AG10803 (cell line): ENCODE measurements at places on chromosomes 7 and 10.

GRCh38 chr10:12332572-12333379, 16.6 kb upstream of the CAMK1D start:
- no peak for DNase-seq

DNA sequence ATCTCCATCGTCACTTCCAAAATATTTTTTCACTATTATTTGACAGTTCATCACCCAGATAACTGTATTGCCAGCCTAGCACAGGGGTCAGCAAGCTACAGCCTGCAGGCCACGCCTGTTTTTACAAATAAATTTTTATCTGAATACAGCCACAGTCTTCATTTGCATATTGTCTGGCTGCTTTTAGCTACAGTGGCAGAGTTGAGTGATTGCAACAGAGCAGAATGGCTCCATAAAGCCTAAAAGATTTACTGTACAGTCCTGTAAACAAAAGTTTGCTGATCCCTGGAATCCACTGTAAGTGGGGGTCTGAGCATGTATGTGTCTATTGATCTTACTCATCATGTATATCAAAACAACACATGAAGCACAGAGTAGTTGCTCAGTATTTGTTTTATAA, 45.9 kb upstream of the GNAI1 start:
- DNase-seq, result peak; percentile 11

- DNase-seq, result peak; percentile 68
These were observed 95.1 kb upstream of the DIP2C start for GRCh38 chr10:784403-785088.

- DNase-seq, result peak; percentile 65
These were observed 29.8 kb downstream of the MTURN start for GRCh38 chr7:30164567-30164966.

GRCh38 chr7:45884136-45884535, 4.2 kb upstream of the IGFBP1 start:
- DNase-seq, result no peak

GRCh38 chr10:103451091-103451813, 918 bp downstream of the CALHM2 start:
- DNase-seq, result peak; percentile 65

GRCh38 chr10:30125496-30125895, 66.1 kb upstream of the JCAD start:
- DNase-seq, result peak; percentile 44

DNA sequence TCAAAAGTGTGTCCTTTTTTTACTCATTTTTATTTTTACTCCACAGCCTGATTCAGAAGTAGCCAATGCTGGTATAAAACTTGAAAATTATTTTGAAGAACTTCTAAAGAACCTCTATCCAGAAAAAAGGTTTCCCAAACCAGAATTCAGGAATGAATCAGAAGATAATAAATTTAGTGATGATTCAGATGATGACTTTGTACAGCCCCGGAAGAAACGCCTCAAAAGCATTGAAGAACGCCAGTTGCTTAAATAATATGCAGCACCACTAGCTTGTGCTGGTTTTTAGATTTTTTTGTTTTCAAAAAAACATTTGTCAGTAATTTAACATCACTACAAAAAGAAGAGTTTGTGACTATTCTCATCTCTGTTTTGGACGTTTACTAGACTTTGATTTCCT, 116.5 kb downstream of the SVOPL start:
- DNase-seq, result peak; percentile 3

DNA sequence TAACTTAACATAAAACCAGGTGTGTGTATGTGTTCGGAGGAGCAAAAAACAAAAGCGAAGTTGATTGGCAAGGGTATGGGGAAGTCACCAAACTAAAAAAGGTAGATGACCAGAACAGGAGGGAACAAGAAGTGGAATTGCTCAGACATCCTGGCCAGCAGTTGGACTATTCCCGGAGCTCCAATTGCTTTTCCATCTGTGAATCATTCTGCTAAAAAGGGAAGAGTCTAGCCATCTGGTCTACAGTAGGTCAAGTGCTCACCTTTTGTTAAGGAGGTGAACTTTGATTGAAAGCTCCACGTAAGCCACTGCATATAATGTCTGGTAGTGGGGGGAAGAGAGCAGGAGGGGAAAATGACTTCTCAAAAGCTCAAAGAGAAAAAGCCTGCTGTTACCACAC, 50.0 kb upstream of the BET1 start:
- DNase-seq, result no peak

DNA sequence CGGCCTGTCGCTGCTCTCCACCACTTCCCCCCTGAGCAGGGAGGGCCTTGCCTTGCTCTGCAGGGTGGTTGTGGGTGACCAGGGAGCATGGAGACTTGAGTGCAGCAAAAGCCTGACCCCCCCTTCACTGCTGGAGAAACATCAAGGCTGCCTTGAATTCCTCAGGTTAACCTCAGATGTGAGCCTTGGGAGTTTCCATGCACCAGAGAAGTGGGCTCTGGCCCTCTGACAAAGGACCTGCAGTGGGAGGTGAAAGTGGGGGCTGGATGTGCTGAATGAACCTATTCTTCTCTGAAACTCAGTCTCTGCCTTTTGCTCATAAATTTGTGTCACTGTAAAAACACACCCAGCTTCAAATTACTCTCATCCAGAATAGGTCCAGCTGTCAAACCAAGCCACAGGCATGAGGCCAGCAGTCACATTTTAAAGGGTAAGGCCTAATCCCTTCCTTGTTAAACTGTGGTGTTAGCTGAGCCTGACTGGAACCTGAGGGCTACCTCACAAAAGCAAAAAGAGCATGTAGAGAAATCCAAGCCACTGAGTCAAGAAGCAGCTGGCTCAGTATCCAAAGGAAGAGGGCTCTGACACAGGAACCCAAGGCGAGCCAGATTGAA, 356.8 kb downstream of the CCSER2 start:
- no peak for DNase-seq

DNA sequence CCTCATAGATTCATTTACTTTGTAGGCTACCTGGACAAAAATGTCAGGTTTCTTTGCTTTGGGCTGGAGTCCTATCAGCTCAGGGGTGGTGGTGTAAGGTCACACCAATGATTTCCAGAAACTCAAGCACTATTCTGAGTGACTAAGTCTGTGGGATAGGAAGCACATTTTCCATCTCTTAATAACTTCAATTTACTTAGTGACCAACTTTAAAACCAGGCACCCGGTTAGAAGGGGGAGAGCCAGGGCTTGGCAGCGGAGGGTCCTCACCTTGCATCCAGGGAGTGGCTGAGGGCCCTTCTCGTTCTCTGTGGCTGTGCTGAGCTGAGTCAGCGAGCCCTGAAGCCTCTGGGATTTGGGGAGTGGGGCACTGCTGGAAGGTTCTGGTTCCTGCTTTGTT, 6.7 kb downstream of the CHST3 start:
- DNase-seq, result no peak

GRCh38 chr7:88686468-88687229, 72.9 kb upstream of the ZNF804B start:
- DNase-seq, result no peak

GRCh38 chr7:84195295-84196060, 889 bp upstream of the SEMA3A start:
- DNase-seq, result no peak

DNA sequence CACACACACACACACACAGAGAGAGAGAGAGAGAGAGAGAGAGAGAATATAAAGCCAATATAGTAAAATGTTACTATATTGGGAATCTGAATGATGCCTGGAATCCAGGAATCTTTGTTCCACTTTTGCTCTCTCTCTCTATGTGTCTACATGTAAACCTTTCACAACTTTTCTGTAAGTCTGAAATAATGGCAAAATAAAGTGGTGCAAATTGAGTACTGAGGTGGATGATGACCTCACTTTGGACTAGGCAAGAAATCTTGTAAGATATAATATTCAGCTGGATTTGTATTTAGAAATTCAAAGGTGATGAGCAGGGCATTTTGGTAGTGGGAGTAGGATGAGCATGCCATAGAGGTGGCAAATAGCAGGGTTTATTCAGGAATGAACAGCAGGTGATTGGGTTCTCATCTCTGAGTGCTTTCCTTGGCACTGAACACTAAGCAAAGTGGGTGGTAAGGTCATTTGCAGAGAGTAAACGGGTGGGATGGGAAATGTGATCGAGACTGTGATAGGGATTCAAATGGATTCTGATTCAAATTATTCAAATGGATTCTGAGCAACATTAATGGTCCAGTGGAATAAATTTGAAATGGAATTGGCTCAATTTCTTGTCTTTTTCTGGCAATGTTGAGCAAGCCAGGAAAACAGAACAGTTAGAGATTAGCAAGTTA, 9.7 kb upstream of the ANLN start:
- no peak for DNase-seq

- no peak for DNase-seq
These were observed 21.8 kb downstream of the KCP start for GRCh38 chr7:128888756-128889095.

DNA sequence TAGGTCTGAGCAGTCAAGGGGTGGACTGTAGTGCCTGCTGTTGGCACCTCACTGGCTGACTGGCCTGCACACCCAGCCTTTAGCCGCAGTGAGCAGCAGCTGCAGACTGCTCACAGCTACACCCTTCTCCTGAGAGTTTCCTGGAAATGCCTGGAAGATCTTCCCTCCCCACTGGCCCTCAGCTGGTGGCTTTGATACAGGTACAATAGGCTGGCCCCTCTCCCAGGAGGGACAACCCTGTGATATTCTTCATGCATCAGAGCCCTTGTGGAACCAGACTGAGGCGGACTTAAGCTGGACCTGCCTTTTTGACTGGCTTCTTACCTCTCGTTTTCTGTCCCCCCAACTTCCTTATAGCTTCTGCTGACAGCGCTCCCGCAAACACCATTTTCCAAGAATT, 6.4 kb downstream of the GCK start:
- no peak for DNase-seq

DNA sequence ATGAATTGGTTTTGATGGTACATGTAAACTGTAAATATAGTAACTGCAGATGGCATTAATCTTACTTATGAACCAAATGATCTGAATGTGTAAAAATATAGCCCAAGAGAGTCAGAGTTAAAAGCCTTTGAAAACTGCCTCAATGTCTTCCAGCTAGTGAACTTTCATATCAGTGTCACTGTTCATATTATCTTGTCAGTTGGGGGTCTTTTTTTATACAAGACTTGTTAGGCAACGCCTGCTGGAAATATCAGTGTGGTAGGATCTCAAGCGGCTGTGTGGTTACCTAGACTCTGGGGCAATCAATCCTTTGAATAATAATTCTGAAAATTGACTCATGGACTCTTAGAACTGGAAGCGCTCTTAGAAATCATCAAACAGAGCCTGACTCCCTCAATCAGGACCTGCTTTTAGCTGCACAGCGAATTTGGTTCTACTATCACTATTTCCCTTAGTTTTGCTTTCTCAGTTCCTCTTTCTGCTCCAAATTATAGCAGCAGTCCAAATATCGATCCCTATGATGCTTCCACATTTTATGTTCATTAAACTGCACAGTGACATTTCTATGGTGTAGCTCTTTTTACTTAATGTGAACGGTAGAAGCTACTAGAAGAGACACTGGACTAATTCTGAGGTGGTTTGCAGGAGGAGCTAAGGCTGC, 100.1 kb upstream of the COL1A2 start:
- peak; percentile 24 for DNase-seq

DNA sequence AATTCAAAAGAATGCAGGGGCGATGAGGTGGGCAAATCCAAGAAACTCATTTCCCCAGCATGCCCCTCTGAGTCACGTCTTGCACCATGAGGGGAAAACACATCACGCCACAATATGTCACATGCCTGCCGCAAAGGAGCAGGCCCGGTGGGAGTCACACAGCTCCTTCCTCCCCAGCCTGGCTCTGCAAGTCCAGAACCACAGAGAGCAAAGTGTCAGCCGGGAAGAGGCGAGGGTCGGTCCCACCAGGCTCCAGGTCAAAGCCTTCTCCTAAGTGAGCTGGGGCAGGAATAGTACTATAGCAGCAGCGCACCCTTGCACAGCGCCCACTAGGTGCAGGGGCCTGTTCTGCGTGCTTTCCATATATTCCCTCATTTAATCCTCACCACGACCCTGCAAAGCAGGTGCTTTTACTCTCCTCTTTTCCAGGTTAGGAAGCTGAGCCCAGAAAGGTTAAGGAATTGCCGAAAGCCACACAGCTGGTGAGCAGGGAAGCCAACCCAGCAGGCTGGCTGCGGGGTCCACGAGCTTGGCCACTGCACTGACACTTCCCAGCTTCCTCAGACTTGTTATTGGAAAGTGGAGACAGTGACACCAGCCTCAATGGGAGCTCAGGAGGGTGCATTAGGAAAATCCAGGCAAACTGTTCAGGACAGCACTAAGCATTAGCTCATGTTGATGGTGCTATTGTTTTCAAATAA, 94.0 kb upstream of the ZMIZ1 start:
- DNase-seq, result peak; percentile 90

- DNase-seq, result no peak
These were observed 1.3 kb downstream of the MOSPD3 start for GRCh38 chr7:100613412-100614175.

GRCh38 chr10:88126699-88127098, 263.3 kb downstream of the PTEN start:
- DNase-seq, result no peak

GRCh38 chr10:110239892-110240291, 32.5 kb downstream of the MXI1 start:
- DNase-seq, result no peak

- no peak for DNase-seq
These were observed 118.2 kb upstream of the C7orf33 start for GRCh38 chr7:148472406-148472805.

GRCh38 chr10:132891368-132891767, 51.0 kb downstream of the CFAP46 start:
- DNase-seq, result no peak

DNA sequence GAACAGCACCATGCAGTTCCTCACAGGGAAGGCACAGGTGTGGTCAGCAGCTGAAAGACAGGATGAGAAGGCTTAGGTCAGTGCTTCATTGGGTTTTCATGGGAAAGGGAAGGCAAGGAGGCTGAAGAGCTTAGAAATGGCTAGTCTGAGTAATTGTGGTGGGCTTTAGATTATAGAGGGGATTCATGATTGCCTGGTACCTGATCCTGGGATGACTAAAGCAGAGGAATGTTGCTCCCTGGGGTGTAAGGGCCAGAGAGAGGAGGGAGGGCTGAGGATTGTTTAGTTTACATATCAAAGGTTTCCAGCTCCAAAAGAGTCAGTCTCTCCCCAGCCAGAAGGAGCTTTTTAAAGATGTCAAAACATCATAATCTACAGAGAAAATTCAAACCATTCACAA, 396.3 kb upstream of the POM121L12 start:
- no peak for DNase-seq

DNA sequence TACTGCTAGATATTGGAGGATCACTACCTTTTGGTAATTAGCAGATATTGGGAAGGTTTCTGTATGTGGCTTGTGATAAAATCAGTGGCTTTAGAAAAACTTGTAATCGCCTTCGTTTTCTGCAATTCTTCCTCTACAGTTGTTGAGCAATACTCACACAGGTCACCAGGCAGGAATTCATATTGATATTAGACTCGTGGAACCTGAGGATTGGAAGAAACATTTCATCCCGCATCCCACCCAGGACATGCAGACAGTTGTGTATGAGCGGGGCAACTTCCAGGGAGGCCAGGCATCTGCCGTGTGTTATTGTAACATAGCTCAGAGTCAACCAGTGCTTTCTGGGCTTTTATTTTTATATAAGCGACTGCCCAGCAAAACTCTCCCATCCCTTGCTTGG, 821.3 kb downstream of the LRMDA start:
- DNase-seq, result no peak

- DNase-seq, result no peak
These were observed 255.9 kb downstream of the DNAJB9 start for GRCh38 chr7:108825581-108825909.
